Activated CD8-positive, alpha-beta memory T cell treated with anti-CD3 and anti-CD28 coated beads, Interleukin-2, amount 10 ng/mL, durations not matched to agents 7 days and 5 days (primary cell): ENCODE measurements at places on chromosomes 13 and 19. TPM values are rescaled to one million over a fixed set of nuclear protein-coding genes. Genes with fewer than 3 reads are reported as not detected.

GRCh38 chr13:114134944-114135610 lies 2.7 kb upstream of the RASA3 start:
- H3K4me3 ChIP-seq, result no peak overlapping the region
- H3K4me1 ChIP-seq, result peaks cover 28% of the 10 kb centered on the region
- H3K27me3 ChIP-seq, result peaks cover 24% of the 10 kb centered on the region
- no peak for DNase-seq
- H3K36me3 ChIP-seq, result peaks cover 3% of the 10 kb centered on the region
- no peak overlapping the region for H3K27ac ChIP-seq

- H3K4me1 ChIP-seq, result no peaks in the 10 kb centered on the region
- H3K27me3 ChIP-seq, result no peaks in the 10 kb centered on the region
- H3K4me3 ChIP-seq, result no peak overlapping the region
- H3K27ac ChIP-seq, result no peak overlapping the region
These were observed 19.5 kb downstream of the NUFIP1 start for GRCh38 chr13:44969551-44970484.

GRCh38 chr19:52942386-52943133 lies 19.3 kb upstream of the ZNF888 start:
- peak; percentile 98 for DNase-seq
- peaks cover 28% of the 10 kb centered on the region for H3K36me3 ChIP-seq
- H3K27me3 ChIP-seq, result no peaks in the 10 kb centered on the region
- peak overlapping the region; percentile 96 for H3K27ac ChIP-seq
- peak overlapping the region; percentile 96 for H3K4me3 ChIP-seq

DNA sequence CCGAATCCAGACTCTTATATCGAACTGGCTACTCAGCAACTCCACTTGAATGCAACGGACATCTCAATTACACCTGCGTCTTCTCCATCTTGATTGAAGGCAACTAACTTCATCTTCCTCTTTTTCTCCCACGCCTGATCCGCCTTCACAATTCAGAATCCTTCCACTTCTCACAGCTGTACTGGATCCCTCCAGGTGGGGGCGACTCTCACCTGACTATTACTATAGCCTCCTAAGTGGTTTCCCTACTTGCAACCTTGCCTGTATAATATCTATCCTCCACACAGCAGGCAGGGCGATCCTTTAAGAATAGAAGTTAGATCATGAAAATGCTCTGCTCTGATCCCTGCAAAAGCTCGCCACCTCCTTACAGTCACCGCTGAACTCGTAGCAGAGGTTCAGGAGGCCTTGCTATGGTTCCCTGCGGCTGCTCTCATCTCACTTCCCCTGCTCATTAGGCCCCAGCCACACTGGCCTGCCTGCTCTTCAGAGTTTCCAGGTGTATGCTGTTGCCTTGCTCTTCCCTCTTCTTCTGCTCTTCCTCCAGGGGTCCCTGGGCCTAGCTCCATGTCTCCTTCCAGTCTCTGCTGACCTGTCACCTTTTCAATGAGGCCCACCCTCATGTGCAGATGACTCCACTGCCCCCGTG lies 31.9 kb downstream of the RFXAP start:
- H3K36me3 ChIP-seq, result no peaks in the 10 kb centered on the region
- no peak overlapping the region for H3K4me3 ChIP-seq
- peaks cover 5% of the 10 kb centered on the region for H3K27me3 ChIP-seq
- no peaks in the 10 kb centered on the region for H3K4me1 ChIP-seq

- H3K4me1 ChIP-seq, result no peaks in the 10 kb centered on the region
- no peak overlapping the region for H3K4me3 ChIP-seq
- no peak overlapping the region for H3K27ac ChIP-seq
- H3K36me3 ChIP-seq, result no peaks in the 10 kb centered on the region
These were observed 83.4 kb downstream of the GPC6 start for GRCh38 chr13:93309886-93310523.

The ACER1 gene
- 0.26 TPM for total RNA-seq

GRCh38 chr19:33064792-33065550 lies at the start of gene RHPN2:
Gene RHPN2, minus strand, starts transcription at chr19:33064888. Its CDS starts 36 bp downstream, at chr19:33064852.
- DNase-seq, result peak; percentile 65
- no peaks in the 10 kb centered on the region for H3K36me3 ChIP-seq
- no peak within 1 kb of the TSS for H3K27ac ChIP-seq
- H3K27me3 ChIP-seq, result peaks cover 30% of the 10 kb centered on the region
- peak within 1 kb of the TSS; percentile 46 for H3K4me3 ChIP-seq

GRCh38 chr13:24680258-24680920 lies at the start of gene ATP12A:
Gene ATP12A, plus strand, starts transcription at chr13:24680408. Its CDS starts 336 bp downstream, at chr13:24680744.
- H3K4me1 ChIP-seq, result peaks cover 43% of the 10 kb centered on the region
- DNase-seq, result peak; percentile 53
- H3K36me3 ChIP-seq, result no peaks in the 10 kb centered on the region
- H3K27ac ChIP-seq, result no peak within 1 kb of the TSS
- peaks cover 35% of the 10 kb centered on the region for H3K27me3 ChIP-seq

DNA sequence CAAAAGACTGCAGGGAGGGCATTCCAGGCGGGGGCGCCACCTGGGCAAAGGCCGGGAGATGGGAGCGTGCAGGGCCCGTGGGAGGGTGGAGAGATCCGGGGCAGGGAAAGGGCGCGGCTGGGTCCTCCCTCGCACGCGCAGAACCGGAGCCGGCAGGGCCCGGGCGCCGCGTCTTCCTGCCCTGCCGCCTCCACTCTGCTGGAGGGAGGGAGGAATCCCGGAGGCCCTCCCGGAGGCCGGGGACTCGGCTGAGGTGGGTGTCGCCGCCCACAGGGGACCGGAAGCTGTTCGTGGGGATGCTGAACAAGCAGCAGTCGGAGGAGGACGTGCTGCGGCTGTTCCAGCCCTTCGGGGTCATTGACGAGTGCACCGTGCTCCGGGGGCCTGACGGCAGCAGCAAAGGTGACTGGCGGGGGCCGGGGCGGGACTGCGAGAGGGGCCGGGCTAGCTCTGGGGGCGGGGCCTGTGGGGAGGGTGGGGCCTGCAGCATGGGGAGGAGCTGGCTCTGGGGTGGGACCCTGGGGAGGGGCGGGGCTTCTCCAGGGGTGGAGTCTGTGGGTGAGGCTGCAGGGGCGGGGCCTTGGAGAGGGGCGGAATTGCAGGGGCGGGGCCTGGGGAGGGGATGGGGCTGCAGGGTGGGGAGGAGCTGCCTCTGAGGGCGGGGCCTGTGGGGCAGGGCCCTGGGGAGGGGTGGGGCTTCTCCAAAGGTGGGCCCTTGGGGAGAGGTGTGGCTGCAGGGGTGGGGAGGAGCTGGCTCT lies 51.3 kb downstream of the CELF5 start:
- peaks cover 11% of the 10 kb centered on the region for H3K27me3 ChIP-seq
- H3K4me1 ChIP-seq, result peaks cover 13% of the 10 kb centered on the region
- DNase-seq, result peak; percentile 94

- H3K27me3 ChIP-seq, result peaks cover 28% of the 10 kb centered on the region
- H3K4me1 ChIP-seq, result peaks cover 5% of the 10 kb centered on the region
- H3K27ac ChIP-seq, result no peak overlapping the region
- H3K4me3 ChIP-seq, result no peak overlapping the region
- DNase-seq, result no peak
These were observed 10.6 kb upstream of the TPRX2 start for GRCh38 chr19:47848425-47848822.

DNA sequence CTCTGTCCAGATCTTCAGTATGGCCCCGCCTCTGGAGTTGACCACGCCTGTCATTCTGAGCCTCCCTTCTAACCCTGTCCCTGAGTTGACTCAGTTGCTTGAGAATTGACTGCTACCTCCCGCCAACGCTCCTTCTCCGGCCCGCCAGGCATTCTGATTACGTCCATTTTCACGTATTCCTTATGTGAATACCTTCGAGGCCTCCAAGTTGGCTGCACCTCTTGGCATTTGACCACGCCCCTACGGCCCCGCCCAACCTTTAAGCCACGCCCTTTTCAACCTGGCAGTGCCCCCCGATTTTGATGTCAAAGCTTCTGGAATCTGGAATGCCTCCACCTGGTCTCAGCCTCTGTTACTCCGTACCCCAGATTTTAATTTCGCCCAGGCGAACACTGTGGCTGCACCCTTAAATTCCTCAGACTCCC lies 1.7 kb upstream of the EML2 start:
- H3K27ac ChIP-seq, result peak overlapping the region; percentile 99
- peak; percentile 87 for DNase-seq
- H3K4me1 ChIP-seq, result peaks cover 44% of the 10 kb centered on the region
- peak overlapping the region; percentile 73 for H3K4me3 ChIP-seq
- H3K36me3 ChIP-seq, result peaks cover 8% of the 10 kb centered on the region
- H3K27me3 ChIP-seq, result no peaks in the 10 kb centered on the region

- no peak overlapping the region for H3K27ac ChIP-seq
- no peak for DNase-seq
- H3K4me3 ChIP-seq, result no peak overlapping the region
- H3K27me3 ChIP-seq, result no peaks in the 10 kb centered on the region
- H3K4me1 ChIP-seq, result no peaks in the 10 kb centered on the region
These were observed 10.3 kb upstream of the ZNF83 start for GRCh38 chr19:52648336-52649016.

DNA sequence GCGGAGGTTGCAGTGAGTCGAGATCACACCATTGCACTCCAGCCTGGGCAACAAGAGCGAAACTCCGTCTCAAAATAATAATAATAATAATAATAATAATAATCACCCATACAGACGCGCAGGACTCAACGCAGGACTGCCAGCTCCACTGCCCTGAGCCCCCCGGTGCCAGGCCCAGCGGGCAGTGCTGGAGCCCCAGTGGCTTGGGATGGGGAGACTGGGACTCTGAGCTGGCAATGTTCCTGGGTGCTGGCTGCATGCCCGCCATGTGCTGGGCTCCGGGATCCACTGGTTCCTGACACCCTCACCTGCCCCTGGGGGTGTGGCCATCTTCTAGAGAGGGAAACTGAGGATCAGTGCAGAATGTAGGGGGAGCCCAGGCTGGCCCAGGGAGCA lies 325 bp upstream of the AZU1 start:
- H3K4me1 ChIP-seq, result no peaks in the 10 kb centered on the region
- no peak for DNase-seq
- no peak overlapping the region for H3K4me3 ChIP-seq
- no peaks in the 10 kb centered on the region for H3K36me3 ChIP-seq
- peaks cover 15% of the 10 kb centered on the region for H3K27me3 ChIP-seq

DNA sequence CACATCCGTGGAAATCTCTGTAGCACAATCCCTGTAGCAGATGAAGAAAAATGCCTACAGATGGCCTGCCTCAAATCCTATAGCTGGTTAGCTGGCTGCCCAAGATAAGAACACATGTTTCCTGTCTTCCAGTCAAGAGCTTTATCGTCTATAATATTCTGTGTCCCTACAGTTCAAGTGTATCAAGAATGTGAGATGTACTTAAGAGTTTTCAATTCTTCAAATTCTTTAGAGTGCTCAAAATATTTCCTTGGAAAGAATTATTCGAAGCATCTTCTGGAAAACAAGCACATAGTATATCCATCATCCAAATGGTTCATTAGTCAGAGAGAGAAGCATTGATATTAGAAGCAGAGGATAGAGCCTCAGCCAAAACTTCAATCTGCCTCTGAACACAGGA lies 239.8 kb downstream of the COG6 start:
- H3K4me3 ChIP-seq, result no peak overlapping the region
- H3K36me3 ChIP-seq, result no peaks in the 10 kb centered on the region
- no peak for DNase-seq
- peaks cover 12% of the 10 kb centered on the region for H3K4me1 ChIP-seq

- no peak for DNase-seq
- no peaks in the 10 kb centered on the region for H3K4me1 ChIP-seq
- H3K36me3 ChIP-seq, result peaks cover 4% of the 10 kb centered on the region
- H3K27me3 ChIP-seq, result no peaks in the 10 kb centered on the region
These were observed 16.5 kb upstream of the PPP5C start for GRCh38 chr19:46330319-46330918.

DNA sequence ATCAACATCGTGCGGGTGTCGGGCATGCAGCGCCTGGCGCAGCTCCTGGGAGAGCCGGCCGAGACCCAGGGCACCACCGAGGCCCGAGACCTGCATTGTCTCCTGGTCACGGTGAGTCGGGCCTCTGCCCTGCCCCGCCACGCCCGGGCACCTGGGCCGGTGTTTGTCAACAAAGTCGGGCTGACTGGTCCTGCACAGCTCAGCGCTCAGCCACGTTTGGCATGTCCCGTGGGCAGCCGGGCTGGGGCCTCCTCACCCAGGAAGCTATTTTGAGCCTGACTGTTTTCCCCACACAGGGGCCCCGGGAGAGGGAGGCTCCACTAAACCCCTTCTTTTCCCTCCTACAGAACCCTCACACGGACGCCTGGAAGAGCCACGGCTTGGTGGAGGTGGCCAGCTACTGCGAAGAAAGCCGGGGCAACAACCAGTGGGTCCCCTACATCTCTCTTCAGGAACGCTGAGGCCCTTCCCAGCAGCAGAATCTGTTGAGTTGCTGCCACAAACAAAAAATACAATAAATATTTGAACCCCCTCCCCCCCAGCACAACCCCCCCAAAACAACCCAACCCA lies 1.3 kb downstream of the GADD45B start:
- DNase-seq, result peak; percentile 66
- peaks cover 21% of the 10 kb centered on the region for H3K4me1 ChIP-seq
- H3K36me3 ChIP-seq, result peaks cover 24% of the 10 kb centered on the region
- H3K27me3 ChIP-seq, result peaks cover 3% of the 10 kb centered on the region
- peak overlapping the region; percentile 91 for H3K27ac ChIP-seq
- H3K4me3 ChIP-seq, result peak overlapping the region; percentile 100
